Hepatocyte (in vitro differentiated cells): ENCODE measurements at places on chromosomes 6 and 20.

- DNase-seq: no peak
Measured at GRCh38 chr20:62011403-62011790, 54.3 kb downstream of the TAF4 start.

- no peak for DNase-seq
Measured at GRCh38 chr6:155782739-155783459, 327.3 kb upstream of the NOX3 start.

- DNase-seq: no peak
Measured at GRCh38 chr20:39993742-39994141, 695.3 kb downstream of the MAFB start.

DNA sequence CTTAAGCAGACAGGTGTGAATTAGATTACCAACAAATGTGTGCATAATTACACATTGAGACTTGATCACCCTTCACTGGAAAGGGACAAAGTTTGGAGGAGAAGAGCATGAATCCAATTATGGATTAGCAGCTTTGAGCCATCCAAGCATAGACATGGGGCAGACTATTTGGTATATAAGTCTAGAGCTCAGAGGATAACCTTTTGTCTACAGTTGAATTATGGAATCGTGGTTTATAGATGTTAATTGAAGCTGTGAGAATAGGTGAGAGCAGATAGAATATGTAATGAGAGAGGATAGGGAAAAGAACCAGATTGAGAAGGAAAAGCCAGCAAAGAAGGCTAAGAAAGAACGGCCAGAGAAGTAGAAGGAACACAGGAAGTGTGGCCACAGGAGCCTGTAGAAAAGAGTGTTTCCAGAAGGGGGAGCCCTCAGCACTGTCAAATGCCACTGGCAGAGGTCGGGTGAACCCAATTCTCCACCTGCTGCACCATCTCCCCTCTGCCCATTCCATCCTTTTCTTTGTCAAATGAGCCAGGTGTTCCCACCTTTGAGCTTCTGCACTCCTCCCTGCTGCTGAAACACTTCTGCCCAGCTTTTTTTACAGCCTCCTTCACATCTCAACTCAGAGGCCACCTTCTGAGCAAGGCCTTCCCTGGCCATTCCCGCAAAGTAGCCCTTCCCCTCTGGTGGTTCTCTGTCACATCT is 7.3 kb downstream of the DNTTIP1 start:
- DNase-seq: peak; percentile 79

DNA sequence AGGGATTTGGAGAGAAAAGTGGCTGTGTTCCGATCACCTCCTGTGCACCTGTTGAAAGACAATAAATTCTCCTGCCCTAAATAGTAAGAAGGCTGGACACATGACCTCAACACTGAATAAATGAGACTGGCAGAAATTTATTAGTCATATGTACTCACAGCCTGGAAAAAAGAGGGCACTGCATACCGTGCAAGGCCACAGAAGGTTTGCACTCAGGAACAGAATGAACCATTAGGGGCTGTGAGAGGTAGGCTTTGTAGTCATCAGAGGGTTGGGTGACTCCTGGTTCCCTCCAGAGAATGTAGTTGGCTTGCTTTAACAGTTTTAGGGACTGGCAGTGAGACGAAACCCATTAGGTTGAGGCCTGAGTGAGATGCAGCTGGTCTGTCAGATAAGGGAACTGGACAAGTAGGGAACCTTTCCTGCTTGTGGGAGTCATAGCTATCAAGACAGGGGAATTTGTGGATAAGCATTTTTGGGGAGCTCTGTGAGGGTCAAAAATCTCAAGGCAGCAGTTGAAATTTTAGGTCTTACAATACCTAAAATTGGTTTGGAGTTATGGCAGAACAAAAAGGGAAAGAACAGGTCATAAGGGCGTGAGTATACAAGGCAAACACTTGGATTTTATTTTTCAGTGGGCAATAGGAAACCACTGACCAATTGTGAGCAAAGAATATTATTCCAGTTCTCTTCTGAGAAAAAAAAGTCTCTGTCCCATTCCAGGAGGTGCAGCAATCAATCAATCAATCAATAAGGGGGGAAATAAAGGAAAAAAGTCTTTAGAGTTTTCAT is 67.9 kb upstream of the BTN3A2 start:
- DNase-seq: peak; percentile 32

GRCh38 chr6:33757906-33758305 is 11.2 kb upstream of the IP6K3 start:
- DNase-seq: no peak

DNA sequence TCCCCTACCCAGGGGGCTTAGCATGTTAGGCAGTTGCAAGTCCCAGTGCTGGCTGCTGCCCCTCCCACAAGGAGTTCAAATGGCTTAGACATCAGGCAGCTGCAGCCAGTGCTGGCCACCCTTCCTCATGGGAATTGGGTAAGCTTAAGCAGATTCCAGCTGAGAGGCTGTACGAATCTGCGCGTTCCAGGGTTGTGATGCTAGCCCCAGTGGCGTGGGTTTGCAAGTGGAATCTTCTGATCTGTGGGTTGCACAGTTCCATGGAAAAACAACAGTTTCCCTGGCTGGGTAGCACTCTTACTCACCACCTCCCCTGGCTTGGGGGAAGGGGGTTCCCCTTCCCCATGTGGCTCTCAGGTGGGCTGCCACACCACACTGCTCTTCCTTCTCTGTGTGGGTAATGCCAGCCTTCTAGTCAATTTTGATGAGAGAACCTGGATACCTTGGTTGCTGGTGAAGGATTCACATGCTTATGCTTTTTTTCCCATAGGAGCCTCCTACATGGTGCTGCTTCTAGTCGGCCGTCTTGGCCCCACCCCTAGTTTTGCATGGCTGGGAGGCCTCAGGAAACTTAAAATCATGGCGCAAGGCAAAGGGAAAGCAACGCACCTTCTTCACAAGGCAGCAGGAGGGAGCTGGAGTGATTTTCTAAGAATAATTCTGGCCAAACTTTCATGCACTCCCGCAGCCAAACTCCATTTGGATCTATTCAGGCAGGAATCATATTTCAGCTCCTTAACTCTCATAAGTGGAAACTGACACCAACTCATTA is 13.0 kb downstream of the DYNLT2 start:
- no peak for DNase-seq

DNA sequence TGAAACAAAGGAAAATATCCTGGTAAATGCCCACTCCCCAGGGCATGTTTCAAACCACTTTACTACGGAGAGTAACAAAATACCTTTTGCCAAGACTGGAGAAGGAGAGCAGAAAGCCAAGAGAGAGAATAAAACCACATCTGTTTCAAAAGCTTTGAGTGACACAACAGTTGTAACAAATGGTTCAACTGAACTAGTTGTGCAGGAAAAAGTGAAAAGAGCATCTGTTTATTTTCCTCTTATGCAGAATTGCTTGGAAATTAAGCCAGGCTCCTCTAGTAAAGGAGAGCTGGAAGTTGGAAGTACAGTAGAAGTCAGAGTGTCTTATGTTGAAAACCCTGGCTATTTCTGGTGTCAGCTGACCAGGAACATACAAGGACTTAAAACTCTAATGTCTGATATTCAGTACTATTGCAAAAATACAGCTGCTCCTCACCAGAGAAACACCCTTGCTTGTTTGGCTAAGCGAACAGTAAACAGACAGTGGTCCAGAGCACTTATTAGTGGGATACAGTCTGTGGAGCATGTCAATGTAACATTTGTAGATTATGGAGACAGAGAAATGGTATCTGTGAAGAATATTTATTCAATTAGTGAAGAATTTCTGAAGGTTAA is 2.6 kb downstream of the TDRD6 start:
- no peak for DNase-seq

DNA sequence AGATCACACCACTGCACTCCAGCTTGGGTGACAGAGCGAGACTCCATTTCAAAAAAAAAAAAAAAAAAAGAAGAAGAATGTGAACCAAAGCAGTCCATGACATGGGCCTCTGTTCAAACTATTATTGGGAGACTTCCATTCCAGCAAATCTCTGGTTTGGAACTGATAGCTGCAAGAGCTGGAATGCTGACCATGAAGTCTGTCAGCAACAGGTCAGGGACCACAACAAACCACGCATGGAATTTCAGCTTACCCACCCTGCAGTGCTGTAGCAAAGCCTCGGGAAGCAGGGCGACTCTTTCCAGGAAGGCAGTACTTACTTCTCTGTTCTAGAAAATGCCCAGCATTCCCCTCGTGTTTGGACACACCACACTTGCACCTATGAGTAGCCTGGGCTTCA is 34.1 kb upstream of the TBC1D7 start:
- no peak for DNase-seq

DNA sequence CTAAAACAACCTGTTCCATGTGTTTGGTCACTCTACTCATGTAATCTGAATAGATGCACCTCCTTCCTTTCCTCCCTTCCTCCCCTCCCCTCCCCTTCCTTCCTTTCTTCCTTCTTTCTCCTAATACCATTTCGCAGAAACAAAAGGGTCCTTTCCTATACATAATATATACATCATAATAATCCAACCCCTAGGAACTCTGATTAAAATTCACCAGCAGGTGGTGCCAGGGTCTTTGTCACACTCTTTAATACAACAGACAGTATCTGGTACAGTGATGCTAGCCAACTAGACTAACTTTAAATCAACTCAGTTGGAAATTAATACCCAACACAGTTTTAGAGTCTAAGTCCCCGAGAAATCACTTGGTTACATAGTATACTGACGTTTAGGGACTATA is 181.2 kb upstream of the SHLD1 start:
- peak; percentile 60 for DNase-seq

DNA sequence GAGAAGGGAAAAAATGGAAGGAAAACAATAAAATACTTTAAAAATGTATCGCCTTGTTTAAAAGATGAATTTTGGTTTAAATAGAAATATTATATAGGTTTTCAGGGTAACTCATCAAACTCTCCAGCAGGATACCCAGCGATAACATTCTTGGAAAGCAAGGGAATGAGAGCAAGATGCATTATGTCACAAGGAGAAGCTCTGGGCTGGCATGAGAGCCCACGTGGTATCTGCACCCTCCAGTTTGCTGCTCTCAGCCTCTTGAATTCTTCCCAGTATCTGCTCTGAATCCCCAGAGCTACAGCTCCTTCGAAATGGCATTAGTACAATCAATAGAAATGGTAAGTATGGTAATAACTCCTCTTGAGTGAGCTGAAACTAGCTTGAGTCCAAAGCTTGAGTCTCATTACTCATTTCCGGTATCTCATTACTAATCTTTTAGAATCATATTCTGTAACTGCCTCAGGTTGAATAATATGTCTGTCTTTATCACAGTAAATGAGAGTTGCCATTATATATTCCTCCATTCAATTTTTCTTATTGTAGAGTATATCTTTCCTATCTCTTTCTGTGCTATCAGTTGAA is 4.9 kb upstream of the TMEM242 start:
- no peak for DNase-seq
